Fibroblast of skin of right biceps (primary cell): ENCODE measurements at places on chromosomes 3 and 15.

GRCh38 chr3:52983336-52983807 is 62.5 kb downstream of the SFMBT1 start:
- DNase-seq = no peak

DNA sequence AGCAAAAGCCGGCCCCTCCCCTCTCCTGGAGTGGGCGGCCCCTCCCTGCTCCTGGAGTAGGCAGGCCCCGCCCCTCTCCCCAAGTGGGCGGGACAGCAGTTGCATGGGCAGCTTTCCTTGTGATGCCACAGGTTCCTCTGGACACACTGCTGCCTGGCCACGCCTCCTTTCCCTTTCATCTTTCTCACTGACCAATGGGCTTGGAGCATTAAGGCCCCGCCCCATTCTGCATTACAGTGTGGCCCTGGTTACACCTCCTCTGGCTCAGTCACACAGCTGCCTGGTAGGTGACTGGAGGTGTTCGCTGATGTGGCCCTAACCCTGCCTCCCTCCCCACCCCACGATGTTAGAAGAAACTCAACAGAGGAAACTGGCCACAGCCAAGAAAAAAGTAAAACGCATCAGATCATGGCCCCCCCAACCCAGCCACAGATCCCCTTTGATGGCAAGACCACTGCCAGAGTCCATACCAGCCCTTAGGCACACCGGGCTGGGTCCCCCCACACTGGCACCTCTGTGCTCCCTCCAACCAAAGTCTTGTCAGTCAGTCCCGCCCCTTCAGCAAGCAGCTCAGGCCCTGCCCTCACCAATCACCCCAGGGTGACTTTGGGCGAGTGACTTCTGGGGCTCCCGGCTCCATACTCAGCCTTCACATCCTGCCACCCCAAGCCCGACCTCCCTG is 84.3 kb downstream of the ADAMTS7 start:
- peak; percentile 5 for DNase-seq

DNA sequence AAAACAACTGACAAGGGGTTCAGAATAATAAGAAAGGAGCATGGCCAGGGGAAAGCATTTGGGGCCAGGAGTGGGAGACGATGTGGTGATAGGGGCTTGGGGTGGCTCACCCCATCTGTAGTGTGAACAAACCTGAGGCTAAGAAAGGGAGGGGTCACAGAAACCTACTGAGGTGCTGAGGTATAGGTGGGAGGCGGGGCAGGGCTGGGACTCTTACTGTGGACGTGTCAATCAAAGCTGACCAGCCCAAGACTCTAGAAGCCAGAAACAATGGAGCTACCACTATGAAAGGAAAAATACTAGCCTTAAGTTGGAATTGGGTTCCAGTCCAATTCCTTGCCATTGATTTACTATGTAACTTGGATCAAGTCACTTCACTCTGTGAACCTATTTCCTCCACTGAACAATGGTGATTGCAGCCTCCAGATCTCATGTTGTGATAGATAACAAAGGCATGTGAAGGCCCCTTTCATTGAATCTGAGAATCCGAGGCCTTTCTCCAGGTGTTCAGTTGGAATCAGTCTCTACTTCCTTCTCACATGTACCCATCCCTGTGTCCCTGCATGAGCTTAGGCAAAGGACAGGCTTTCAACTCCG is 260.9 kb upstream of the HES1 start:
- no peak for DNase-seq

DNA sequence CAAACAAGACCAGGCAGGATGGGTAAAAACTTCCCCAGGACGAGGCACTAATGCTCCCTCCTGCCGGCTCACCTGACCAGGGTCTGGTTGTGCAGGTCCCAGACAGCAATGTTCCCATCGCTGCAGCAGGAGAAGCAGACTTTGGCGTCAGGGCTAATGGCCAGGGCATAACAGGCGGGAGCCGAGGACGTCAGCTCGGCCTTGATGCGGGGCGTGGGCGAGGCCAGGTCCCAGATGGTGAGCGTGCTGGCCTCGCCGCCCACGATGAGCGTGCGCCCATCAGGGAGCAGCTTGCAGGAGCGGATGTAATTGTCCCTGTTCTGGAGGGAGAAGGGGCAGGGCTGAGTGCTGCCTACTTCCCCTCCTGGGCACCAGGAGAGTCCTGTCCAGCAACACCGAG is 43.4 kb downstream of the TLE3 start:
- no peak for DNase-seq

DNA sequence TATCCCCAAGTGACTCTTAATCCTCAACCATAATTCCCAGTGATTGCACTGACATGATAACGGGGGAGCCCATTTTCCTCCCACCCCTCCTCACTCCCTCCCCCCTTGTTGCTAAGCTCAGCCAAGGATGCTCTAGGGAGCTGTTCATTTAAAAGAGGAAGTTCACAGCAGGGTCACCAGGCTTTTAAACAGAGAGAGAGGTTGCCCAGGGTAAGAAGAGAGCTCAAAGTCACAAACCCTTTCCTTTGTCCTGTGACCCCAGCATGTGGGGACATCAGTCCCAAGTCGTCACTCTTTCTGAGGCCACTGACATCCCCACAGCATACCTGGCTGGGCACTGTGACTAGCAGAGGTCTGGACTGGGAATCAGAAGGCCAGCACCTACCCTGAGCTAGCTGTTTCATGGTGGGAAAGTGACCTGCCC is 144.1 kb downstream of the RORA start:
- DNase-seq = no peak

GRCh38 chr3:52494445-52494844 is 693 bp upstream of the STAB1 start:
- no peak for DNase-seq

DNA sequence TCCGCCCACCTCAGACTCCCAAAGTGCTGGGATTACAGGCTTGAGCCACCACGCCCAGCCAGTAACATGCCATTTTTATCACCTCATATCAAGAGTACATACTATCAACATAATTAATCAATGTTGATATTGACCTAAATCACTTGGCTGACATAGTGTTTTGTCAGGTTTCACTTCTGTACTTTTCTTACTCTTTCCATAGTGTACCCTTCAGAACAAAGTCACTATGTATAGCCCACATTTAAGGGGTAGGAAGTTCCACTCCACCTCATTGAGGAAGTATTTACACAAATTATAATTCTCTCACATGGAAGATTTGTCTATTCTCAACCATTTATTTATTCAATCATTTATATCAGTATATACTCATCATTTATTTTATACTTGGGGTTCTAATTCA is 145.2 kb downstream of the STAG1 start:
- no peak for DNase-seq

DNA sequence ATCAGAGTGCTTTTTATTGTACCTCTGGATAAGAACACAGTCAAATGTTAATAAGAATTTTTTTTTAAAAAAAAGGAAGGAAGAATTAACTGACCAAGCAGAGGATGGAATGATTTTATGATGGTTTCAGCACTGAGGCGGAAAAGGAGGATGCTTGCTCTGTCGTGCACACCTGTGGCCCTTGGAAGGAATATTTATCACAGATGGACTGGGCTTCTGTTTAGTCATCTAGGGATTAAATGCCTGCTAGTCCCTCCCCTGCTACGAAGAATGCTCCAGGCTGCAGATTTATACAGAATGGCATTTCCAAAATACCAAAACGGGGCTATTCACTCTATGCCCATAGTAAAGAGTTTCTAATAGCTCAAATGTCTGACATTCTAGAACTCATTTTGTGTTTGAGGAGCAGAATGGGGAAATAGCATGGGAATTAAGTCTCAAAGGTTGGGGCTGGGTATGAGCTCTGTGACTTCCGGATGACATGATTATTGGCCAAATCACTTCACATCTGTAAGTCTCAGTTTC is 92.8 kb upstream of the BCL6 start:
- DNase-seq = no peak
